ENCODE measurements at places on chromosomes 3 and 15.

DNA sequence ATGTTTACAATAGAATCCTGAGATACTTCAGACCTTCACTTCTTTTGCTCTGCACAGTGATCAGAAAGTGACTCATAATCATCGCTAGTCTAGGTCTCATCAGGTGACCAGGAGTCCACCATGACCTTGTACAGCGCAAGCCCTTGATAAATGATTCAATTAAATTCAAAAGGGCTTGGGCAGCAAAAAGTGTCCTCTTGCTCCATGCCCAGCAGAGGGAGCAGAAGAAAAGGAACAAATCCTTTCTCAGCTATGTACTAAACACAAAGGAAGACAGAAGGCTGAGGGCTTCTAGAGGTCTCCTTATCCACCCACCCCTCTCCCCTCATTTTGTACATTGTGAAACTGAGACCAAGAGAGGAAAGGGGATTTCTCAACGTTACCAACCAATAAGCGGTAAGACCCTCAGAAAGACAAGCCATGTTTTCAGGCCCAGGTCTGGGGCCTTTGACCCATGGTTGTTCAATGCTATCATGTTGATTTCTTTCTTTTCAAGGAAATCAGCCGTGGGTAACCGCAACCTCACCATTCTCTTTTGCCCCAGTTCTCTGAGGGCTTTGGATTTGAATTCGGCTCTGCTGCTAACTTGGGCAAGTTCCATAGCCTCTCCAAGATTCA is 74.8 kb downstream of the AQP9 start:
- peak; percentile 60 for DNase-seq

DNA sequence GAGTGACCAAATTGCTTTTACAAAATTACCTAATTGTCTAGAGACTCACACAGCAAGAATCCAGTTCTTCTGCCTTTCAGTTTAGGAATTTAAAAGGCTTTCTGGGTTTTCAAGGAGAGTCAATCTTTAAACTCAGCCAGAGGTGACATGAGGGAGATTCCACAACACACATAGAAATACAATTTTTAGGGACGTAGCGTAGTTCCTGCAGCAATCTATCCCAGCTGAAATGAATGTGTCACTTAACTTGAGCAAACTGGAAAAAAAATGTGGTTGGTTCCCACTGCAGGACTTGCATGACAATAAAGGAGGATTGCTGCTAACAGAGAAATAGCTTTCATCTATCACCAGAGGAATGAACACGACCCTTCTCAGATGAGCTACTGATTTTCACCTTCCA is 269.7 kb downstream of the OTOL1 start:
- DNase-seq: no peak

DNA sequence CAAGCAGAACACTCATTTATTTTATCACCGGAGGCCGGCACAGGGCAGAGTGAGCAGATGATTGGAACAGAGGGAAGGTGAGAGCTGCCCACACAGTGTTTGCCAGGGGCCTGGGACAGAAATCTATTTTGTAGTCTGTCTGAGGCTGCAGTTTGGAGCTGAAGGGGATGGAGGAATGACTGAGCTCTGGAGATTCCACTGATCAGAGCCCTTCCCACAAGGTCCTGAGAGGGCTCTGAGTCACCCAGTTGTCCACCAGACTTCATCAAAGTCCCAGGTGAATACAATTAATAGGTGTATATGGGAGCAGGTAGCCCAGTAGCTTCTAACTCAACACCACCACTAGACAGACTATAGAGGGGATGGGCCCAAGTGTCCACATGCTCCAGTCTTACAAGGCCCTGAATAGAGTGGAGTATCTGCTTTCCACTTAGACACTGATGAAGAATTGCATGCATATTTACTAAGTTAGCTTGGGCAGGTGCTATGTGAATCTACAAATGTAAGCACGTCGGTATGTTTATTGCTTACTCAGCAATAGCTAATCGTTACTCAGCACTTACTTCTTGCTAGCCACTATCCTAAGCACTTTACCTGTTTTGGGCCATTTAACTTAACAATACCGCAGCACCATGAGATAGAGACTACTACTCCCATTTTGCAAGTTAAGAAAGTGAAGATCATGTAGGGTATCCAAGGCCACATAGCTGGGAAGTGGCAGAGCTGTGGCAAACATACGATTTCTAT is 2.7 kb upstream of the STARD5 start:
- no peak for DNase-seq

DNA sequence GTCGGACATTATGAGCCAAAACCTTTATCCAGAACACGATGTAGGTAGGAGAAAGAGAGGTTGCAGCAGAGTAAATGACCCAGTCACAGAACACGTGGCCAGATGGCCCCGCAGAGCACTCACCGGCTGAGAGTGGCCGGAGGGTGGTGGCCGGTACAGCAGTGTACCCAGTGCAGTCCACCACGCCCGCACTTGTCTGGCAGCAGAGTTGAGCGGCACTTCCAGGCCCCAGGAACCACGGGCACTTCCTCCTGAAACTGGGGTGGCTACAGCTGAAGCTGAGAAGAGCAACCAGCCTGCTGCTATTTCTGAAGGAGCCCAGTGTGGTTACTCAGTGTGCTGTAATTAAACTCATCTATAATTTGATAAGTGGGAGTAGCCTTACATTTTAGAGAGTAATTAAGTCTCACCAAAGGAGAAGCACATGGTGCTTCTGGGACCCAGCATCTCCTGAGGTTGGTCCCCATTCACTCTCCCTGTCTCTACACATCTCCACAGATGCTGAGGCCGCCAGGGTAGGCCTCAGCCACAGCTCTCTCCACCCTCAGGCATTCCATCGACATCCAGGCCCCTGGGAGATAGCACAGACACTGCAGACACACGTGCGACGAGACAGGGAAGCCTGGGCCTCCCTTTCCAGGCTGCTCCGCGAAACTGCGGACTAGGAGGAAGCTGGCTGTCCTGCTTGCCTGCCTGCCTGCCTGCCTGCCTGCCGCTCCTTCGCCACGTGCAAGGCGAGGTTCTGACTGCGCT is 49.8 kb downstream of the BDH1 start:
- peak; percentile 65 for DNase-seq

DNA sequence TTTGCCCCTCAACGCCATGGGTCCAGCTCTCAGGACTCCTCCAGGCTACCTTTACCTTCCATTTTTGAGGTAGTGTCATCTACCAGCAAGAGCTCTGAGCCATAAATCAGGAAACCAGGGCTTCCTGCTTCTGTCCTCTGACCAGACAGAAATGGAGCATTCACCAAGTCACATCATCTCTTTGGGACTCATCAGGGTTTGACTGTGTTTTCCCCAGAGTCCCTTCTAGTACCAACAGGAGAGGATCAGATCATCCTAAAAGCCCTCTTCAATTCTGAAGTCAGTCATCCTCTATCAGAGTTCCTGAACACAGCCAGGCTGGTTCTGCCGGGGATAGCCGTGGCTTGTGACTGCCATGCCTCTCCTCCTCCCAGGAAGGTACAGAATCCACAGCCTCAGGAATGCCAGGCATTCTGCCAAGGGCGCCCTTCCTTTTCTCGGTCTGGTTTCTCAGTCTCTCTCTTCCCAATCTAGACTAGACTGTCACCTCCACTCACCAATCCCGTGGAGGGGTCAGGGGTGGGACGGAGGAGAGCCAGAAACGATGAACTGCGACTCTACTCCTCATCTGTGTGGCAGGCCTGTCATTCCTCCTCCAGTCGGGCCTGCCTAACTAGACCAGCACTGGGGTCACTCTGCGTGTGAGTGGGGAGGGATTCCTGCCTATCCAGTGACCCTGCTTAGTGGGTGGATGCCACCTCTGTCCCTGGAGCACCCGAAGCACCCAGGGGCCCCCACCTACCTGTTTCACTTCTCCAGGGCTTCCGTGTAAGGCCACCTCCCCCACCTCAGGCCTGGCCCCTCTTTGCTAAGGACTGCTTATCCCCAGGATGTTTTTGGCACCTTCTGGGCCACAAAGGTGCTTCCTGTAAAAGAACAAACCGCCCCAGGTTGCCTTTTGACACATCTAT is 30.9 kb downstream of the CCNL1 start:
- peak; percentile 56 for DNase-seq

GRCh38 chr3:133820129-133820528 is 14.5 kb downstream of the SRPRB start:
- no peak for DNase-seq

GRCh38 chr15:66751579-66751978 is 49.5 kb downstream of the SMAD6 start:
- no peak for DNase-seq

DNA sequence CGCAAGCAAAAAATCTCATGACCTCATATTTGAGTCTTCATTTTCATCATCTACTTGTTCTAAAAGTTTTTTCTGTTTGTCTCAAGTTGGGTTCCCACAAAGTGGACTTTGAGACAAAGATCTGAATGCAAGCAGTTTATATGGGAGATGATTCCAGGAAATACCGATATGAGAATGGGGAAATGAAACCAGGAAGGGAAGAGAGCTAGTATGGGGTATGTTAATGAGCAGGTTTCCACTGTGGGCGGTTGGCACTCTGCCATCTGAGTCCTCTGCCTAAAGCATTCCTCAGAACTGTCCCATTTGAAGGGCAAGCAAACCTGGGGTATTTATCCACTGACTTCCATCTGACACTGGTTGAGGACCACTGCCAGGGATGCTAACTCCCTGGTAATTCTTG is 8.8 kb downstream of the ADPRH start:
- DNase-seq: no peak

GRCh38 chr3:43196721-43197120 is 89.6 kb upstream of the SNRK start:
- no peak for DNase-seq

DNA sequence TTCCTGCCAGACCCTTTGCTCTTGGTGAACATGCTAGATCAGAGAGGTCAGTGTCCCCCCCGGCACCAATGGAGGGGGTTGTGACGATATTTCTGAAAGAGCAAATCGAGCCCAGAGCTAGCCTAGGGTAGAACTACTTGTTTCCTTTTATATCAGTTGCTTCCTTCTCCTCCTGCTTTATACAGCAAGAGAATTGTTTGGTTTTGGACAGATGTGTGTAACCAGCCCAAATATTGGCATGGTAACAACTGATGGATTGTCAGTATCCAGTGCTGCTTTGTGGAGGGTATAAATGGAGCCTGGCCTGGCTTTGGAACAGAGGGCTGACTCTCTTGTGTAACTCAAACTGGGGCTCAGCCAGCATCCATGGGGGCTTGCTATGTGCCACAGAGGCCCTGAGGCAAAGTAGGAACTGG is 27.2 kb downstream of the SNX1 start:
- no peak for DNase-seq

Measured in eye (tissue), 1 donor.